ENCODE measurements at places on chromosomes 5 and 9. TPM values are rescaled to one million over a fixed set of nuclear protein-coding genes. Genes with fewer than 3 reads are reported as not detected.

Gene DRD1
- total RNA-seq = not detected

Gene SUSD1
- 7.9 TPM for total RNA-seq

Gene AK8
- total RNA-seq = 0.43 TPM

DNA sequence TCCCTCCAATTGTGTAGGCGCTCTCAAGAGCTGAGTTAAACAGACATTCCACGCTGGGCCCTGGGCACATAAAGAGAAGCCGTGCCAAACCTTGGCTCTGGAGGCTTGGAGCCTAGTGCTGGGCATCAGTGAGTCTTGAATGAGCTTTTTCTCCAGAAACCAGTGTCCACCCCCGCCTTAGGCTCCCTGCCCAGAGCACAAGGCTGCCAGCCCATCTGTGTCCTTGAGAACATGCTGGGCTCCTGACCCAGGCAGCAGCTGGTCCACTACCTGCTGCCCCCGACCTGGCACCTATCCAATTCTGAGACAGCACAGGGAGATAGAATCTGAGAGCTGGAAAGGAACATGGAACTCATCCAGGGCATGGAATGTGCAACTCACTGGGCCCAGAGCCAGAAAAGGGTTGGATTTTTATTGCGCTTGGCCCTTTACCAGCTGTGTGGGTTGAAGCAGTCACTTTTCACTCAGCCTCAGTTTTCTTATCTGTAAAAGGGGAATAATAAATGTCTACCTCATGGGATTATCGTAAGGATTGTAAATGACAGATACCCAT, 92.4 kb upstream of the CPLX2 start:
- H3K27me3 ChIP-seq = peaks cover 23% of the 10 kb centered on the region
- H3K4me3 ChIP-seq = no peak overlapping the region
- no peak for DNase-seq
- H3K4me1 ChIP-seq = peaks cover 6% of the 10 kb centered on the region
- H3K27ac ChIP-seq = no peak overlapping the region

- no peaks in the 10 kb centered on the region for H3K4me1 ChIP-seq
- DNase-seq = no peak
- H3K36me3 ChIP-seq = no peaks in the 10 kb centered on the region
- no peak overlapping the region for H3K27ac ChIP-seq
Observed at GRCh38 chr5:134127376-134127861, 12.9 kb downstream of the TCF7 start.

- no peak overlapping the region for H3K4me3 ChIP-seq
- DNase-seq = no peak
- peaks cover 8% of the 10 kb centered on the region for H3K4me1 ChIP-seq
- no peak overlapping the region for H3K27ac ChIP-seq
Observed at GRCh38 chr5:674630-675011, 18.5 kb downstream of the TPPP start.

DNA sequence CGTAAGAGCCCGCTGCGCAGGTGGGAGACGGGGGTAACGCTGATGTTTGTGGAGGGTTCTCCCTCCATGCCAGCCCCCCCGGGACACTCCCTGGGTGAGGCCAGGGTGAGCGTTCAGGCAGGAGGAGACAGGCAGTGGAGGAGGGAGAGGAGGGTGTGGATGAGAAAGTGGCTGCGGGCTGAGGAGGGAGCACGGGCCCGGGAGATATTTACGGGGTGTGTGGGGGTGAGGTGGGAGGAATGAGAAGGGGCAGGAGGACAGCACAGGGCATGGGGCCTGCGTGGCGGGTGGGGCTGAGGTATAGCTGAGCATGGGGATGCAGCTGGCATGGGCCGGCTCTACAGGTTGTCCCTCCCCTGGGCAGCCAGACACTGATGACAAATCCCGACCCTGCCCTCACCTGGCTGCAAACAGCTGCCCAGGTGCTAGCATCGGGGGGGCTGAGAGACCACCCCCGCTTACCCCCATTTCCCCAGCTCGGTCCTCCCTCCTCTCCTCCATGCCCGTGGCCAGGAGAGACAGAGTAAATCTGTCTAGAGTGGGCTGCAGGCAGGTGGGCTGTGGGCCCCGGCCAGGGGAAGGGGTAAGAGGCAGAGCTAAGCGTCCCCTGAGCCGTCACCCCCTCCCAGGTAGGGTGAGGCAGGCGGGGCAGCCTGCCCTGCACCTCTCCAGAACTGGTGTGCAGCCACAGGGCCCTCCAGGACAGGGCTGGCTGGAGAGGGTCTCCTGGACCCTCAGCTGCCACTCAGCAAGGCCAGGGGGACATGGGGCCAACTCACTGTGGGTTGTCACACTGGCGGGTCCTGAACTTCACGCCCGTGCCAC, 79.2 kb downstream of the ZNF354C start:
- H3K4me3 ChIP-seq = no peak overlapping the region
- H3K36me3 ChIP-seq = no peaks in the 10 kb centered on the region
- H3K4me1 ChIP-seq = no peaks in the 10 kb centered on the region
- H3K27me3 ChIP-seq = no peaks in the 10 kb centered on the region
- H3K27ac ChIP-seq = no peak overlapping the region
- no peak for DNase-seq

DNA sequence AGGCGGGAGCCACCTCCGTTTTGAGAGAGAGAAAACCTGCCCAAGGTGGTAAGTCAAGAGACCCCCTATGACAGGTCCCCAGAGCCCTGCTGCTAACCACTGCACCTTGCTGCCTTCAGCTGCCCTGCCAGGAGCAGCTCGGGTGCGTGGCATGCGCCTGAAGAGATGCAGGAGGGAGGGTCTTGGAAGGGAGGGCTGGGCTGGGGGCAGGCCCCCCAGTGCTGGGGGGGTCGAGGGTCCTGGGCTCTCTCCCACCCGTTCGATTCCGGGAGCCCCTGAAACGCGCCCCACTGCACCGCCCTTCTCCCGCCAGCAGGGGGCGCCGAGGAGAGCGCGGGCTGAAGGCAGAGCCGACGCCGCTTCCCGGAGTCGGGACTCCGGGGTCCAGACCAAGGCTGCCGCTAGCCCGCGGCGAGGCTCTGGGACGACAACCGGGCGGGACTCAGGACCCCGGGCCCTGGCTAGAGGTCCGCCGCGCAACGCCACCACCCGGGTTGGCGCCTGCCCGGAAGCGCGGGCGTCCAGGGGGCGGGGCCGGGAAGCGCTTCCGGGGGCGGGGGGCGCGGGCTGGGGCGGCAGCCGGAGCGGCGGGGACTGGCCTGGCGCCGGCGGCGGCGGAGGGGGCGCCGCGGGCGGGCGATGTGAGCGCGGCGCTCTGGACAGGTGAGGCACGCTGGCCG, at the start of gene ZBTB34:
ZBTB34 (plus strand) TSS at position 563 of the 680 bp plus-strand sequence. CDS start 18,761 bp downstream, outside the sequence.
- H3K36me3 ChIP-seq = no peaks in the 10 kb centered on the region
- H3K4me1 ChIP-seq = peaks cover 19% of the 10 kb centered on the region
- peak within 1 kb of the TSS; percentile 36 for H3K27ac ChIP-seq
- DNase-seq = peak; percentile 90

DNA sequence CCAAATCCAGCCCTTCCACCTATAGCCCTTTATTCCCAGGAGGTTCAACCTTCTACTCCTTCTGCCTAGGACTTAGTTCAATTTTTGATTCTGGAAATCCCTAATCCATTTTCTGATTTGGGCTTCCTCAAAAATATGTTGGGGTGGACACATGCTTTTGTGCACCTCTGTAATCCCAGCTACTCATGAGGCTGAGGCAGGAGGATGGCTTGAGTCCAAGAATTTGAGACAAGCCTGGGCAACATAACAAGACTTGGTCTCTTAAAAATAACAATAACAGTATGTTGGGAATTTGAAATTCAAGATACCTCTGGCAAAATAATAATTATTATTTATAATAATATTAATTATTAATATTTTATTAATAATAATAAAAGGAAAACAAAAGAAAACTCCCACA, 188.7 kb upstream of the TLE4 start:
- no peak overlapping the region for H3K4me3 ChIP-seq
- no peaks in the 10 kb centered on the region for H3K36me3 ChIP-seq
- DNase-seq = no peak
- peaks cover 25% of the 10 kb centered on the region for H3K4me1 ChIP-seq

Gene PCDHA9
- total RNA-seq = 2.0 TPM

Gene NR4A3
- total RNA-seq = 0.26 TPM

GRCh38 chr5:152077-152476, 39.2 kb upstream of the LRRC14B start:
- no peak for DNase-seq
- peaks cover 33% of the 10 kb centered on the region for H3K36me3 ChIP-seq
- H3K4me3 ChIP-seq = no peak overlapping the region
- peaks cover 6% of the 10 kb centered on the region for H3K4me1 ChIP-seq
- no peaks in the 10 kb centered on the region for H3K27me3 ChIP-seq

- no peak overlapping the region for H3K27ac ChIP-seq
- no peak for DNase-seq
- no peaks in the 10 kb centered on the region for H3K27me3 ChIP-seq
- H3K36me3 ChIP-seq = no peaks in the 10 kb centered on the region
Observed at GRCh38 chr9:86511614-86512360, 157.6 kb upstream of the TUT7 start.

DNA sequence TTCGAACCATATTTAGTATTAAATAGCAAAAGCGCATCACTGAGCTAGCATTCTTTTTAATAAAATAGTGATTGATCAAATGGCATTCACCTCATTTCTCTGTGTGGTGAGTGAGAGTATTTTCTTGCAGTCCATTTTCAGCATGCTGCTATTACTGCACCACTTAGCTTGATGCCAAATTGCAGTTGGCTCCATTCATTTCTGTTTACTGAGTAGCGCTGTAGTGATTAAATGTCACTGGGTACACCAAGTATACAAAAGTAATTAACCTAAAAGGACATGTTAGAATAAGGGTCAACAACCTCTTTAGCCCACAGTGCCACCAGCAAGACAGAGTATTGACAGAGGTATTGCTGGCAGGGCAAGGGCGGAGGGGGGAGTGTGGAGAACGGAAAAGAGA, 122.0 kb downstream of the TLE4 start:
- no peaks in the 10 kb centered on the region for H3K27me3 ChIP-seq
- H3K4me3 ChIP-seq = no peak overlapping the region
- peaks cover 91% of the 10 kb centered on the region for H3K4me1 ChIP-seq
- no peak for DNase-seq
- no peak overlapping the region for H3K27ac ChIP-seq

- H3K36me3 ChIP-seq = no peaks in the 10 kb centered on the region
- peak overlapping the region; percentile 51 for H3K4me3 ChIP-seq
- no peak overlapping the region for H3K27ac ChIP-seq
- H3K27me3 ChIP-seq = peaks cover 16% of the 10 kb centered on the region
Observed at GRCh38 chr9:126499005-126499910, 114.5 kb upstream of the LMX1B start.

GRCh38 chr5:53940921-53941320, 369.5 kb downstream of the ARL15 start:
- H3K4me1 ChIP-seq = peaks cover 5% of the 10 kb centered on the region
- no peaks in the 10 kb centered on the region for H3K27me3 ChIP-seq
- H3K27ac ChIP-seq = no peak overlapping the region
- no peak overlapping the region for H3K4me3 ChIP-seq
- DNase-seq = no peak

DNA sequence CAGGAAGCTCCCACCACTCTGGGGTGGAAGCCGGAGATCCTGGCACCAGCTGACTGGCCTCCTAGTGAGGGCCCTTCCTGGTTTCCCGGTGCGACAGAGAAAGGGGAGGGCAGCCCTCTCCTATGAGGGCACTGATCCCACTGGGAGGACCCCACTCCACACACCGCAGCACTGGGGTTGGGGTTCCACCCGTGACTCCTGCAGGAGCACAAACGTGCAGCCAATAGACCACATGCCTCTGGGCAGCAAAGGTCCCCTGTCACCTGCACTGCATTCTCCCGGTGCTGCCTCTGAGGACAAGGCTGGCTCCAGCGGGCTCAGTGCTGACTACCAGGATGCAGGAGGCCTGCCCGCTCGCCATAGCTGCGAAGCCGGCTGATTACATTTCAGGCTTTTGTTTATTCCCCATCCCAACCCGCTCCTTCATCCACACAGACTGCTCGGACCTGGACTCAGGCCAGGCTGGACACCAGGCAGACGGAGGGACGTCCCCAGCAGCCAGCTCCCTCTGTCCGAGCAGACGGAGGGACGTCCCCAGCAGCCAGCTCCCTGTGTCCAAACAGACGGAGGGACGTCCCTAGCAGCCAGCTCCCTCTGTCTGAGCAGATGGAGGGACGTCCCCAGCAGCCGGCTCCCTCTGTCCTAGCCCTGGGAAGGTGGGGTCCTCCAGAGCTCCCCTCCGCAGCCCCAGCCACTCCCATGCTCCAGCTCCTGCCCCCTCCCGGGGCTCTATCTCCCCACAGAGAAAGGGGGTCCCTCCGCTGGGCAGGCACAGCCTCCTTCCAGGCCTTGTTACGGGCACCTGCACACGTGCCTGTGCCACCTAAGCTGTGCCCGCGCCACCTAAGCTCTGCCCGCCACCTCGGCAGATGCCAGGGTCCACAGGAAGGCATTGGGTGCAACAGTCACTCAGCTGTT, 8.8 kb upstream of the CEP72 start:
- H3K27me3 ChIP-seq = peaks cover 24% of the 10 kb centered on the region
- H3K4me1 ChIP-seq = no peaks in the 10 kb centered on the region
- no peak overlapping the region for H3K4me3 ChIP-seq
- DNase-seq = no peak
- H3K27ac ChIP-seq = no peak overlapping the region
- no peaks in the 10 kb centered on the region for H3K36me3 ChIP-seq

All from neural progenitor cell (in vitro differentiated cells).